Nucleus accumbens (tissue), 56 donors: ENCODE measurements at places on chromosomes 1 and 21.

- DNase-seq, result no peak
These were observed 234.9 kb downstream of the NPHP4 start for GRCh38 chr1:5757187-5757805.

GRCh38 chr1:156281693-156282478 is 739 bp downstream of the SMG5 start:
- no peak for DNase-seq

DNA sequence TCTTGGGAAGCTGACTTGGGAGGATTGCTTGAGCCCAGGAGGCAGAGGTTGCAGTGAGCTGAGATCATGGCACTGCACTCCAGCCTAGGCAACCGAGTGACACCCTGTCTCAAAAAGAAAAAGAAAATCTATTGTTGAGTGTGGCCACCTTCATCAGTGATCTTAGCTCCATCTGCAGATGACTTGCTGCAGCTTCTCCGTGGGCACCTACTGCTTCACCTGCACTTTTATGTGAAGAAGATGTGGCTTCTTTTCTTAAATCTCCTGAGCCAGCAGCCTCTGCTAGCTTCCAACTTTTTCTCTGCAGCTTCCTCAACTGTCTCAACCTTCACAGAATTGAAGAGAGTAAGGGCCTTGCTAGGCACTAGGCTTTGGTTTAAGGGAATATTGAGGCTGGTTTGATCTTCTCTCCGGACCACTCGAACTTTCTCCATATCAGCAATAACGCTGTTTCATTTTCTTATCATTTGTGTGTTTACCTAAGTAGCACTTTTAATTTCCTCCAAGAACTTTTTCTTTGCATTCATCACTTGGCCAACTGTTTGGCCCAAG is 28.0 kb downstream of the AGPAT3 start:
- DNase-seq, result no peak

DNA sequence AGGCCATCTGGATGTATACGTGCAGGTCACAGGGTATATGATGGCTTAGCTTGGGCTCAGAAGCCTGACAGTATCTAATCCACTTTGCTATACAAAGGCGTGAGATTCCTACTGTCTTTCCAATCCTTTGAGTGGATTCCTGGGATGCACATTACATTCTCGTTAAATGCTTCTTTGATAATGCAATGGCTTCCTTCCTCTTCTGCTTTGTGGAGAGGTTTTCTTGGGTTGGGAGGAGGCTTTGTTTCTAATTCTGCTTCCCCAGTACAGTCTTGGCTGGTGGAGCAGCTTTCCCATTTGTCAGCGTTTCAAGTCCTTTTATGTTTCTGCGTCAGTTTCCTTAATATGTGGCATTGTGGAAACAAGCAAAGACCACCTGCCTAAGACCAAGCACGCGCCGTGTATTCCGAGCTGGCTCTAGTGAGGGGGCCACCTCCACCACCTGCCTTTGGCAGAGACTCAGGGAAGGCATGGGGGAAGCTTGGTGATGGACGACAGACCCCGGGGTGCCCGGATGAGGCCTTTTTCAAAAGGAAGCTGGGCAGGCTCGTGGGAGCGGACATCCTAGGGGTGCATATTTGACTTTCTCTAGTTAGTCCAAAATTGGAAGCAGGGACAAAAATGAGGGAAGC is 72.7 kb downstream of the WDR4 start:
- DNase-seq, result no peak

GRCh38 chr1:109306832-109307273 is at the start of gene MYBPHL:
TSS of gene MYBPHL (minus strand) at chr1:109307011. CDS start at chr1:109306991, 20 bp downstream.
- DNase-seq, result no peak

DNA sequence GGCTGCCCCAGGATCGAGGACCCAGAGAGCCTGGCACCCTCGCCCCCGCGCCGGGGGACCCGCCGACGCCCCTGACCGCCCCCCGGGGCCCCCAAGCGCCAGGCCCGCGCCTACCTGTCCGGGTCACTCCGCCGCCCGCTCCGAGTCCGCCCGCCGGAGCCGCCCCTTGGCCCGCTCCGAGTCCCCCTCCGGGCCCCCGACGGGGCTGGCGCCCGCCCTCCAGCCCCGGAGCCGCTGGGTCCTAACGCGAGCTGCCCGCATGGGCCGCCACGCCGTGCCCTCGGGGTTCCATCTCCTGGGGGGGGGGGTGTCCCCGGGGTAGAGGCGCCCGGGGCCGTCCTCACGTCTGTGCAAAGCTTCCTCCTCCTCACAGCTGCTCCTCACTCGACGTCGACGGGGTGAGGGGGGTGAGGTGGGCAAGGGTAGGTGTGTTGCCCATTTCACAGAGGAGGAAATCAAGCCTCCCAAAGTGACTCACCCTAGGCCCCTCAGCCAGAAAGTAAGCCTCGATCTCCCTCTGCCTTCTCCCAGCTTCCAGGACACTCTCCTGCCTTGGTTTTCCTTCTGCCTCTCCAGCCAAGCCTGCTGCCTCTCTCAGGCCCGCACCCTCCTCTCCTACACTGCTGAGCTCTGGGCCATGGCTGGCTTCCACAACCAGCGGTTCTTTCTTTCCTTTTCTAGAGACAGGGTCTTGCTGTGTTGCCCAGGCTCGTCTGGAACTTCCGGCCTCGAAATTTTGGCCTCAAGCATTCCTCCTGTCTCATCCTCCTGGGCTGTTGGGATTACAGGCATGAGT is at the start of gene MFAP2:
TSS of gene MFAP2 (minus strand) at position 148 of the 796 bp plus-strand sequence. CDS start 2,347 bp downstream, outside the sequence.
- no peak for DNase-seq

- no peak for DNase-seq
These were observed 3.7 kb downstream of the RGS18 start for GRCh38 chr1:192161976-192162375.

DNA sequence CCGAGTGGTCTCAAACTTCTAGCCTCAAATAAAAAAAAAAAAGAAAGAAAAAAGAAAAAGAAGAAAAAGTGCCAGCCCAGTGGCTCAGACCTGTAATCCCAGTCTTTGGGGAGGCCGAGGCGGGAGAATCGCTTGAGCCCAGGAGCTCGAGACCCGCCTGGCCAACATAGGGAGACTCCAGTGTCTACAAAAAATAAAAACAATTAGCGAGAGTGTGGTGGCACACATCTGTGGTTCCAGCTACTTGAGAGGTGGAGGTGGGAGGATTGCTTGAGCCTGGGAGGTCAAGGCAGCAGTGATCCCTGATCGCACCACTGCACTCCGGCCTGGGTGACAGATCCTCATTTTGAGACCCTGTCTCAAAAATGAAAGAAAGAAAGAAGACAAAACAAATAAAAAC is 1.4 kb upstream of the PTGFRN start:
- DNase-seq, result no peak

DNA sequence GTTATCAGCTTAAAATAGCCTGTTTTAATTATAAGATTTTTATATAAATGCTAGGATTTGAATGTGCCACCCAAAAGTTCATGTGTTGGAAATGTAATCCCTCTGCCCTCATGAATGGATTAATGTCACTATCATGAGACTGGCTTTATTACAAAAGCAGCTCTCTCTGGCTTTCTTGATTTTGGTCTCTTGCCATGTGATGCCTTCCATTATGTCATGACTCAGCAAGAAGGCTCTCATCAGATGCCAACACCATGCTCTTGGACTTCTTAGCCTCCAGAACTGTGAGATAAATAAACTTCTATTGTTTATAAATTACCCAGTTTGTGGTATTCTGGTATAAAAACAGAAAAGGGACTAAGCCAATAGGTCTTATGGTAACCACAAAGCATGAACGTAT is 6.9 kb upstream of the PRSS38 start:
- no peak for DNase-seq
